ENCODE measurements at places on chromosomes 2 and 18. TPM values are rescaled to one million over a fixed set of nuclear protein-coding genes. Genes with fewer than 3 reads are reported as not detected.

Gene TMEM169
- total RNA-seq = 7.7 TPM

DNA sequence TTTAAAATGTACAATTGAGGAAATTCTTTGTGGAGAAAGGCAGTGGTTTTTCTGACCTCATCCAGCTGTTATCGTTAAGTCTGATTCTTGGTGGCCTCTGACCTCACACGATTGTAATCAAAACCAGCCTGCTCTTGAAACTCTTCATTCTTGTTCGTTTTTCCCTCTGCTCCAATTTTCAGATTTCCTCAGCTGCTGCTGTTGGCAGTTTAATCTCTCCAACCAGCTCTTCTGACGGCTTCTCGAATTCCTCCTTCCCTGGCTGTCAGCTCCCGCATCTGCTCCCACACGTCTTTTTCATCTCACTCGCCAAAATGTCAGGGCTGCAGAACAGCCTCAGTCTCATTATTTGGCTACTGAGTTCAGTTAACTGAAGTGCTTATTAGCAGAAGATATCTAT is 136.1 kb downstream of the DCDC2C start:
- peak; percentile 68 for DNase-seq
- no peaks in the 10 kb centered on the region for H3K4me1 ChIP-seq
- H3K27me3 ChIP-seq = no peaks in the 10 kb centered on the region
- no peaks in the 10 kb centered on the region for H3K36me3 ChIP-seq

DNA sequence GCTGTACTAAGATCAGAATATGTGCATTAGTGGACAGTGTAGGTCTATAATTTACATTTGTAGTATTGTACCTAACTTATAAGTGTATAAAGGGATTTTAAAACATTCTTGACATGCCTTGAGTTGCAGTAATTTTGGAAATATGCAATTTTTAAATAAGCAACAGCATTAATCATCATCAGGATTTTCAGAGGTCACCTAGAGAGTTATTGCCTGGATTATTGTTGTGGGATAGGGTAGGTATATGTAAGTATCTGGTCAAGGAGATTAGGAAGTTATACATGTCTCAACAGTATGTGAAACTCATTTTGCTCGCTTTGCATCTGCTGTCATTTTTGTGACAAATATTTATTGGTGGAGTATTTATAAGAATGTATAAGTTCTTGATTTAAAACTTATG is 184.2 kb downstream of the WDR7 start:
- H3K27ac ChIP-seq = no peak overlapping the region
- no peak for DNase-seq
- H3K27me3 ChIP-seq = no peaks in the 10 kb centered on the region
- H3K4me3 ChIP-seq = no peak overlapping the region
- no peaks in the 10 kb centered on the region for H3K4me1 ChIP-seq

GRCh38 chr18:61898640-61899101 is 5.9 kb upstream of the RNF152 start:
- DNase-seq = no peak
- peaks cover 10% of the 10 kb centered on the region for H3K4me1 ChIP-seq
- H3K4me3 ChIP-seq = no peak overlapping the region
- peaks cover 7% of the 10 kb centered on the region for H3K27me3 ChIP-seq

DNA sequence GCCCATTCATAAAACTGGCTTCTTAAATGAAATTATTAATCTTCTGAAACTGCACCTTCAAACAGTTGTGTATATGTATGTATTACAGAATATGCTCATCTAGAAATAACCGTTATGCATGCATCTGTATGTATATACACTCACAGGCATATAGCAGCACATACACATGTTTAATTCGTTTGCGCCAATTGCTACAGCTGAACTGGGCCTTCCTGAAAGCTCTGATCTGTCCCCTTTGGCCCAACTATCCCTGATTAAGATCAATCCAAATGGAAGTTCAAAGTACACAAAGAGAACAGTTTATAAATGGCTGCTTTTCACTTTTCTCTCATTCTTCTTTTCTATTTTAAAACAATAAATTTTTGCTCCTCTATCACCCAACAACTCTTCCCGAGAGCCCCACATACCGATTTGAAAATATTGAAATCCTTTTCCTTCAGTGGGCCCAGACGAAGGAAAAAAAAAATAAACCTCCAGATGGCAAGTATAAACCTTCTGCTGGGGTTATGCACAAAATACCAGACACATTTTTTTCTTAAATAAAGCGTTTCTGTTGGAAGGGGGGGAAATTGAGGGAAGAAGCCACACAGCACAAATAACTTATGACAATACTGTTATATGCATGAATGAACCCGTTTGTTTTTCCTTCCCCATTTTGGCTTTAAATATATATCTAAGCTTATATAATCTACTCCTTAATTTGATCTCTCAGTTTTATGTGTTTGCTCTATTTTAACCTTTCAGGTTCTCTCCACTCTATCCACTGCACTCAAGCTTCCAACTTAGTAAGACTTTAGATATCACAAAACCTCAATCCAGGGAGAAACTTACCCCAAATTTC is 267.3 kb downstream of the TCF4 start:
- H3K27ac ChIP-seq = peak overlapping the region; percentile 94
- H3K4me3 ChIP-seq = peak overlapping the region; percentile 64
- no peaks in the 10 kb centered on the region for H3K36me3 ChIP-seq
- no peak for DNase-seq
- peaks cover 3% of the 10 kb centered on the region for H3K4me1 ChIP-seq
- no peaks in the 10 kb centered on the region for H3K27me3 ChIP-seq
